ENCODE measurements at places on chromosomes 13 and 19.

DNA sequence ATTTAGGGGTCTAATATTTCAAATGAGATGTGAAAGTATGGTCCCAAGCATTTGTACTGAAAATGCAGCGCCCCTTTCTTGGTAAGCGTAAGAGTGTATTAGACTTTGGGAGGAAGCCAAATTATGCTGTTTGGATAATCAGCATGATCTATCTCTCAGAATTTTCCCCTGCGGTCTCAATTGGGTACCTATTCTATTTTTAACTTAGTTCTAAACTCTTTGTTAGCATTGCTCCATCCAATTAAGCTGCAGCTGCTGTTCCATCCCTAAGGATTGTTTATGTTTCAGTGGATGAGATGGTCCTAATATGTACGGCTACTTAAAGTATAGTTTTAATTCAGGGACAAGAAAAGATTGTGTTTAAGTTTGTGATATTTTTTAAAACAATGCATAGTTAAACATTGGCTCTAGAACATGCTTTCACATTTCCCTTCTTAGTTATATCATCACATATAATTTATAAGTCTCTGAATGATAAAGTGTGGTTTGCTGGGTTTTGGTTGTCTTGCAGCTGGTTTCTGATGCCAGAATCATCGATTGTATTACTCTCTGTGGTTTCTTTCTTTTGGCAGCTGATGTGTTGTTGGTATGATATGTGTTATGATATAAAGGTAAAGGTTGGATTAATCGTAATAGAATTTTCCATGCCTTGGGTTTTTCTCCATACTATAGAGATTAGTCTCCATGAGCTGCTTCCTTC is 15.0 kb downstream of the POLR1D start:
- DNase-seq: no peak

DNA sequence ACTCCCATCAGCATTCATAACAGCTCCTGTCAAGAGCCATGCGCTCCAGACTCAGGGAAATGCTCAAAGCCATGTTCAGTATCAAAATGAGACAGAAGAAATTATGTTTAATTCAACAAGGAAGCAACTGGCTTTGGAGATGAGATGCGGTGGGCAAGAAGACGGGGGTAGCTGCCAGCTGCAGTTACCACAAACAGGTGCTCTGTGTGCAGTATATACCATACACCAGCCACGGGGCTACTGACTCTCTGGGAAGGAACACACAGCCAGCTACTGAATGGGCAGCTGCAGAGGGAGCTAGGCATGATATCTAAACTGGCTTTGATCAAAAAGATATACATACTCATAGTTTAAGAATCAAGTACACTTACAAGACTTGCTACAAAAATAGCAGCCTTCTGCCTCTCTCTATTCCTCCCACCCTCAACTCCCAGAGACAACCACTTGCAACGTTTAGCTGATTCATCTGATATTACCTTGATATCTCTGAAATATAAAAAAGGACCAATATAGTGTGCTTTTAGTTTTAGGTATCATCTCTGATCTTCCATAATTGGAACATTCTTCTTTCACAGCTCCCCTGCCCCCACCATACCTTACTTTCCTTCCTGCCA is 593.0 kb downstream of the UQCRFS1 start:
- DNase-seq: no peak

DNA sequence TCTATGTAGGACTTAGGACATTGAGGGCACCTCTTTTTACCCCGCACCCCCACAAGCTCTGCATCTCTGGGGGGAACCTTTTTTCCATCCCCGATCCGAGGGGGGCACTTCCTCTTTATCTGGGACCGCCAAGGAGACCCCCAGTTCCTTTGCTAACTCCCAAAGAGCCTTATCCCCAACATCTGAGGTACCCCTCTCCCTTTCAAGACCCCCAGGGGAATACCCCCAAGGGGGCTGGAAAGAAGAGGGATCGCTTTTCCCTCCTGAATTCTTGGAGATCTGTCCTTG is 1.1 kb downstream of the TNFSF9 start:
- no peak for DNase-seq

DNA sequence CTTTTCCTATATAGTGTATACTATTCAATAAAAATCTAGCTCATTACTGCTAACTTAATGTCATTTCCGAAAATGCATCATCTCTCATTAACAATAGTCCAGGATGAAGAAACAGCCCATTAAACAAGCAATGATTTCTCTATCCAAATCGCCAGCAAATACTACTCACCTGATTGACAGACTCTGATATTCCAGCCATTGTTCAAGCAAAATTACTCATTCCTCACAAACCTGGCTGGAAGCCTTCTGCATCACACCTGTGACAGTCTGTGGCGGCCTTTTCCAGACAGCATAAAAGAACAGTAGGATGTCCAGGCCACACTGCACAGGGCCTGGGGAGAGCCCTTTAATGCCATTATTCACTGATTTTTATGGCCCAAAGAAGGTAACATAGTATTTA is 115.9 kb downstream of the ABCC4 start:
- DNase-seq: peak; percentile 26

DNA sequence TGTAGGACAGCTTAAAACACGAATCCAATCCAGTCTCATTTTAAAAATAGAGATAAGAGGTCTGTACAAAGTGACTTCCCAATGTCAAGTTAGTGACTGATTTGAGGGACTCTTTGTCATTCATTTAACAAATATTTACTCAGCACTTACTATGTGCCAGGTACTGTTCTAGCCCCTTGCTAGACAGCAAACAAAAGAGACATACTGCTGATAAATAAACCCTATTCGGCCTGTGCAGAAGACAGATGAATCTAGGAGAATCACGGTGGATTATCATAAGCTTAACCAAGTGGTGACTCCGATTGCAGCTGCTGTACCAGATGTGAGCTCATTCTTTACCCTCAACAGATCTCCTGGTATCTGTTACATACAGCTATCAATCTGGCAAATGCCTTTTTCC is 6.4 kb upstream of the ELF1 start:
- DNase-seq: no peak

Data from CD4-positive, alpha-beta T cell treated with Interleukin-17A for 4 hours (primary cell).